GOT3 (cell line): ENCODE measurements at places on chromosomes 13 and 19.

DNA sequence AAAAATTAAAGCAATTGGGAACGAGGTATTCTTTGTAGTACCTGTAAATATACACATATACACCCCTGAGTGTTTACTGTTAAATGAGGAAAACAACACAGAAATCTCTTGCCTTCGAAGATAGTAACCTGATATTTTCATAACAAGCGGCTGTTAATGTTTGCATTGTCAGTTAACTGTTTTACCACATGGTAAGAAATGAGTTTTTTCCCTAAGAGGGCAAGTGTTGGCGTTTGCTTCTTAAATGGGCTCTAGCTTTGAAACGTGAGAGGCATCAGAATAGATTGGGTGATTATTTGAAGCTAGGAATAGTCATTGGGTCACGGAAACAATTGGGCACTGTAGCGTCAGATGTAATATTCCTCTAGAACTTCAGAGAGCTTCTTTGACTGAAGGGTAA, 22.0 kb upstream of the UPF3A start:
- no peak for DNase-seq

GRCh38 chr19:47096721-47097120, 16.9 kb downstream of the ZC3H4 start:
- no peak for DNase-seq

DNA sequence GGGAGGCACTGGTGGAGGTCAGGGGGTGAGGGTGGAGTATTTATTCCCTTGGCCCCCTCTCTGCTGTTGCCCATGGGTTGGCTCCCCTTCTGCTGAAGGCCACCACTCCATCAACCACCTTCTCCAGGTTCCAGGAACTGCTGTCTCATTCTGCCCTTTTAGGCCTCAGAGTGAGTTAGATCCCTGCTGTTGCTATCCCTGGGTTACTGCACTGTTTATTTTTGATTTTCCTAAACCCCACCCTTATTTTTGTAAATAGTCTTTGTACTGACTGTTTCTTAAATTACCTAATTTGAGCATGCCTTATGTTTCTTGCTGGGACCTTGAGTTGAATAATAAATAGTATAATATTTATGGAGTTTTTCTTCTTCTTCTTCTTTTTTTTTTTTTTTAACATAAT, 132.8 kb downstream of the RGCC start:
- DNase-seq, result no peak

DNA sequence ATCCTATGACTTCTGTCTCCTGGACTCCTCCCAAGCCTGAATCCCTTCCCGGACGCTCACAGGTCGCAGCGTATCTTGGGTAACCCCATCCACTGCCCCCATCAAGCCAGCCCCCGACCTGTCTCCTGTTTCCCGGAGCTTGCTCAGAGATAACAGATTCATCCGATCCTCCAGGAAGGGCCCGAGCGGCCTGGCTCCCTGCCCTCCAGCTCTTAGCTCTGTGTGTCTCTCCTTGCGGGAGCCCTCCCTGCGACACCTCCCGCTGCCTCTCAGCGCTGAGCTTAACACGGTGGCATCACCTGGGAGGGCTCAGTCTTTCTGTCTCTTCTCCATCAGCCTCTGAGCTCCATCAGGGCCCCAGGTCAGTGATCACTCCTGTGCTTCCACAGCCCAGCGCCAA, 4.3 kb upstream of the TMEM255B start:
- no peak for DNase-seq

- DNase-seq, result no peak
Observed at GRCh38 chr13:42594481-42595252, 20.7 kb downstream of the TNFSF11 start.

GRCh38 chr13:28657784-28658538, 969 bp upstream of the POMP start:
- no peak for DNase-seq

- no peak for DNase-seq
Observed at GRCh38 chr19:8108560-8109445, 40.6 kb downstream of the FBN3 start.

DNA sequence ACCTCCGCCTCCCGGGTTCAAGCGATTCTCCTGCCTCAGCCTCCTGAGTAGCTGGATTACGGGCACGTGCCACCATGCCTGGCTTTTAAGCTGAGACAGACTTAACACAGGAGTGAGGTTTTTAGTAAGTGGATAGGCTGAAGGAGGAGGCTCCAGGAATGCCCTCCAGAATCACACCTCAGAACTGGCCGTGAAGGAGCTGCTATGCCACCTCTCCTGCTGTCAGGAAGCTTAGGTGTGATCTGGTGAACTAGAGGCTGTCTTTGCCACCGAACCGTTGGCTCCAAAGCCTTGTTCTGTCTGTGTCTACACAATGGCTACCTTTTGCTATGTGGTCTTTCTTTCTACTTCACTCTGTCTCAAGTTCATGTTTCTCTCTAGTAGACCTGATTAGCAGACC, 4.2 kb downstream of the PDCD2L start:
- DNase-seq, result no peak

DNA sequence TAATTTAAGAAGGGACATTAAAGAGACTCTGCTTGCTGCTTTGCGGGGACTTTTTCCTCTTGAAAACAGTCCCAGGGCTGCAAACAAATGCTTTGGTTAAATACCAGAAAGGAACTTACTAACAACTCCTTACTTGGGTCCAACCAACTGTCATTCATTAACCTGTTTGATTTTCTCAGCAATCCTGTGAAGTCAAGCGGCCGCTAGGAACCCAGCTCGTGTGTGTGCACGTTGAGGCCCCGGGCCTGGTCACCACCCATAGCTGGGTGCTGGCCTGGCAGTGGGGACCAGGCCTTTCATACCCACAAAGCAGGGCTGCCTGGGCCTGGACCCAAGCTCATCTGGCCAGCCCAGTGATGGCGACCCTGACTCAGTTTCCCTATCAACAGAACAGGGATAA, 50.7 kb downstream of the C1QTNF9 start:
- no peak for DNase-seq

DNA sequence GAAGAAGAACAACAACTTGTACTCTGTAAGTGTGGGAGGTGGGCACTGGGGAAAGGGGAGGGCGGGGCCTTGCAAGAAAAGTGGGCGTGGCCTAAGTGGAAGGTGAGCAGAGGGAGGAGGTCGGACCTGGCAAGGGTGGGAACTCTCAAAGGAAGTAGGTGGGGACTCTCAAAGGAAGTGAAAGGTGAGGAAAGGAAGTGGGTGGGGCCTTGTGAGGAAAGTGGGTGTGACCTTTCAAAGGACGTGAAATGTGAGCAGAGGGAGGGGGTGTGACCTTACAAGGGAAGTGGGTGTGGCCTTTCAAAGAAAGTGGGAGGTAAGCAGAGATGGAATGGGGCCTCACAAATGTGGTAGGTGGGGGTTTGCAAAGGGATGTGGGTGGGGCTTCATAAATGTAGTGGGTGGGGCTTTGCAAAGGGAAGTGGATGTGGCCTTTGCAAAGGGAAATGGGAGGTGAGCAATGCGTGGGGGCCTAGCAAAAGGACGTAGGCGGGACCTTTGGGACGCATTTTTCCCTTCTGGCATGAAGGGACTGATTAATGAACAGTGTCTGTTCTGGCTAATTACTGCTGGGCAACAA, 25.9 kb downstream of the ACSBG2 start:
- DNase-seq, result no peak

GRCh38 chr19:16970821-16971220, 55.8 kb downstream of the CPAMD8 start:
- DNase-seq, result no peak

DNA sequence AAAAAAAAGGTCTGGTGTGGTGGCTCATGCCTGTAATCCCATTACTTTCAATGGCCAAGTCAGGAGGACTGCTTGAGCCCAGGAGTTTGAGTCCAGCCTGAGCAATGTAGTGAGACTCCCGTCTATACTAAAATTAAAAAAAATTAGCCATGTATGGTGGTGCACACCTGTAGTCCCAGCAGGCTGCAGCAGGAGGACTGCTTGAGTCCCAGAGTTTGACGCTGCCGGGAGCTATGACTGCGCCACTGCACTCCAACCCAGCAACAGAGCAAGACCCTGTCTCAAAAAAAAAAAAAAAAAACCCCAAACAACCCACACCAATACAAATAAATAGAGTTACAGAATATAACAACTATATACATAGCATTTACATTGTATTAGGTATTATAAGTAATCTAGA, 65.7 kb downstream of the MICU2 start:
- no peak for DNase-seq

- DNase-seq, result no peak
Observed at GRCh38 chr13:80341756-80342370, 937 bp upstream of the SPRY2 start.

- no peak for DNase-seq
Observed at GRCh38 chr13:42864952-42865767, 83.8 kb downstream of the FAM216B start.
